NCI-H748 treated with DMSO at 0.1 percent for 48 hours (cell line): ENCODE measurements at places on chromosomes 2 and 18.

- DNase-seq, result no peak
These were observed 42.9 kb upstream of the LPIN2 start for GRCh38 chr18:3055816-3056215.

GRCh38 chr18:14921031-14921430 lies 173.1 kb downstream of the ANKRD30B start:
- peak; percentile 36 for DNase-seq

- DNase-seq, result no peak
These were observed 825 bp downstream of the THUMPD2 start for GRCh38 chr2:39778233-39778632.

DNA sequence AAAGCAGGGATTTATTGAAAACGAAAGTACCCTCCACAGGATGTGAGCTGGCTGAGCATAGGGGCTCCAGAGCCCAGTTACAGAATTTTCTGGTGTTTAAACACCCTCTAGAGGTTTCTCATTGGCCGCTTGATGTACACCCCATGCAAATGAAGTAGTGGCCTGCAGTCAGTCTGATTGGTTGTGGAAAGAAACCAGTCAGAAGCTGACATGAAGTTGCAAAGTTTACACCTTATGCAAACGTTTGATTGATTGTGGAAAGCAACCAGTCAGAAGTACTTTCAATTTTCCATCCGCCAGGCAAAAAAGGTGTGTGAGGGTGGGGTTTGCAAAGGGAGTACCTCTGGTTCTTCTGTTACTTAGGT lies 62.3 kb downstream of the VWA3B start:
- peak; percentile 28 for DNase-seq

- no peak for DNase-seq
These were observed 33.3 kb upstream of the FIGN start for GRCh38 chr2:163768881-163769695.
